ENCODE measurements at places on chromosomes 12 and 14.

- DNase-seq, result no peak
Observed at GRCh38 chr12:121278169-121279070, 18.1 kb downstream of the CAMKK2 start.

GRCh38 chr14:92490239-92490959, 23.2 kb upstream of the RIN3 start:
- no peak for DNase-seq

- no peak for DNase-seq
Observed at GRCh38 chr14:102965282-102965681, 42.8 kb downstream of the AMN start.

GRCh38 chr14:64324461-64324860, 30.3 kb upstream of the ESR2 start:
- DNase-seq, result no peak

GRCh38 chr12:49707812-49708147, 575 bp upstream of the FMNL3 start:
- DNase-seq, result no peak

GRCh38 chr14:73887694-73888459, 1.2 kb downstream of the ZNF410 start:
- DNase-seq, result no peak

DNA sequence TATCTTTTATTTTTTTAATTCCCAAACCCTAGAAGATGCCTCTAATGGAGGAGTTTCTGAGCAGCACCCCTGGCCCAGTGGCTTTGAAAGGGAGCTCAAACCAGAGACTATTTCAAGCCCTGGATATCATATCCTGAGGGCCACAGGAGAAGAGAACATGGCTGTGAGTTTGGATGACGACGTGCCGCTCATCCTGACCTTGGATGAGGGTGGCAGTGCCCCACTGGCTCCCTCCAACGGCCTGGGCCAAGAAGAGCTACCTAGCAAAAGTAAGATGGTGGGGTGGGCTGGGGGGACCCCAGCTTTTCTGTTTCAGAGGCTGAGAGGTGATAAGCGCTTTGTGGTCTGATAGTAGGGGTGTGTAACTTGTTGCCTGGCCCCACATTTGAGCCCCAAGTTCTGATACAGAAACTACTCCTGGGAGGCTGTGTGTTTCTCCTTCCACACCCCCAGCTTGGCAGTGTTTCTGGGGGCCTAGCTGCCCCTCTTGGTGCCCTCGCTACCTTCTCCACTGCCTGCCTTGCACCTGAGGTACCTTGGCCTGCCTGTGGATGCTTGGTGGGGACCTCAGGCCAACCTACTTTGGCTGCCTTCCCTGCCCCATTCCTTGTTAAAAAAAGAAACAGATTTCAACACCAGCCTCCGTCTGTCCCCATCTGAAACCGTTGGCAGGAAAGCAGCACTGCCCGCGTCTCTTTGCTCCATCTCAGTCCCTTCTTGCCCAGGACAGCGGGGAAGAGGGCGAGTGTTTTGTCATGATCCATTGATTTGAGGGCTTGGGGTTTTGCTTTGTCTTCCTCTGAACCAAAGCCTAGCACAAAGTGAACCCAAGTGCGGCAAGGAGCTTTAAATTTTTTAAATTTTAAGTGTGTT, 5.7 kb downstream of the TPCN1 start:
- DNase-seq, result no peak

- no peak for DNase-seq
Observed at GRCh38 chr12:12705838-12706520, 10.0 kb upstream of the GPR19 start.

DNA sequence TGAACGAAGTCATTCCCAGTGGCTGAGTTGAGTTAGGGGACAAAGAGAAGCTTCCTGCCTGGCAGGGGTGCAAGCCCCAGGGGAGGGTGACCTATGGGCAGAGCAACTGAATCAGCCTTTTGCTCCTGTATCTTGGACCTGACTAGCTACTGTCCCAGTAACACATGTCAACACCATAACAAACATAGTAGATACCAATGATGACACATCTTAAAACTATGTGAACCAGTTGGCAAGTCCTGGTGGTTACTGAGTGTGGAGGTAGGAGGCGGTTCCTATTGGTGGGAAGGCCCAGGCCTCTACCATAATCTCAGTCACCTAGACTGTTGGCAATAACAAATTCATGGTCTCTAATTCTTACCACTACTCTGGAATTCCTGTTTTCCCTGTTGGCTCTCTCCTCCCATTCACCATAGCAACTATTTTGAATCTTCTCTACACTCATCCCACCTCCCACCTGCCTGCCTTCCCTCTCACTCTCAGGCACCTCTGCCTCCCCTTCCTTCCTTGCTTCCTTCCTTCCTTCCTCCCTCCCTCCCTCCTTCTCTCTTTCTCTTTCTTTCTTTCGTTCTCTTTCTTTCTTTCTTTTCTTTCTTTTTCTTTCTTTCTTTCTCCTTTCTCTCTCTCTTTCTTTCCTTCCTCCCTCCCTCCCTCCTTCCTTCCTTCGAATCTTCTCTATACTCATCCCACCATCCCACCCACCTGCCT, 8.1 kb upstream of the P2RX7 start:
- peak; percentile 67 for DNase-seq

DNA sequence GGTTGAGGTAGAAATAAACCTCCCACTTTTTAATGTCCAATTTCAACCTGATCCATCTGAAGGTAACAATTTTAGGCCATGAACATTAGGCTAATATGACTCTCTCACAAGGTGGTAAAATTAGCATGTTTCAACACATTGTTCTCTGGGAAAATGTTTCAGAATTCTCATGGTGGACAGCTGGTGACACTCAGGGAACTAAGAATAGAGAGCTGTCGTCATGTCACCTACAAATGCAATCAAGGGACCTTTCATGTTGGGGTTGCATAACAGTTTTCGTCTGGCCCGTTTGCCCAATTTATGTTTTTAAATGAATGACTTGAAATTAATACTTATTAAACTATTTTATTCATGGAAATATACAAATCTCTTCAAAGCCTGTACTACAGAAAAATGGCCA, 180.7 kb upstream of the PRICKLE1 start:
- no peak for DNase-seq

DNA sequence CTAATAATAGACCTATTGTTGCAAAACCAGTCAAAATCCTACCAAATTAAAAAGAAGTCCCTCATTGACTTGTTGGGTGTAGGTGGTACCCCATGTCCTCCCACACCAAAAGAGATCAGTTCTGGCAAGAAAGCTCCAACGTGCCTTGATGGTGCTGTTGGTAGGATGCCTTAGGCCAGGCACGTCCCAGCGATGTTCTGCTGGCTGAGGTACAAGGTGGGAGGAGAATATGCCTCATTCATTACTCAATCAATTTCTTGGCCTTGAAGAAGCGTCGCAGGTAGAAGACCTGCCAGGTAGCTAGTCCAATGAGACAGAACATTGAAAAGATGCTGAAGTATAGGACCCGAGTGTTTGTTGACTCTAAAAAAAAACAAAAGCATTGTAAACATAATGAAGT, 7.8 kb upstream of the NEK9 start:
- no peak for DNase-seq

DNA sequence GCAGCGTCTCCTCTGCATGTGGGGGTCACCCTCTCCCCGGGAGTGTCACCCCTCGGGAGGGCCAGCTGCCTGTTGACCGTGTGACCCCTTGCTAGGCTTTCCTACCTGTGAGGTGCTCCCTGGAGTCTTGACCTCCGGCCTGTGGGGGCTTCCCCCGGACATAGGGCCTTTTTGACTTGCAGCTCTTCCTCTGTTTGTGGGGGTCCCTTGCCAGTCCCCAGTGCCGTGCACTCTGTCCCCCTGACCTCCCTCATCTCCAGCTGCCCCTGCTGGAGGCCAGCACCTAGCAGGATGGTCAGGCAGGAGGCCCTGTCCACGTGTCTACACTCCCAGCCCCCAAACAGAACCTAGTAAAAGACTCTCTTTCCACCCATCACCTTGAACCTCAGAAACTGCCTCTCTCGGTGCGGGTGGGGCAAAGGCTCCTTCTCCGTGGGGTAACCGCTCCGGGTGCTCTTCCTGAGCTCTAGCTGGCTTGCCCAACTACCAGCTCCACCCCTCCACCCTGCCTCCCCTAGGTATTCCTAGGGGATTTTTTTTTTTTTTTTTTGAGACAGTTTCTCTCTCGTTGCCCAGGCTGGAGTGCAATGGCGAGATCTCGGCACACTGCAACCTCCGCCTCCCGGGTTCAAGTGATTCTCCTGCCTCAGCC, 810 bp downstream of the AACS start:
- no peak for DNase-seq

GRCh38 chr12:107702106-107702505, 16.5 kb downstream of the PWP1 start:
- DNase-seq, result no peak

DNA sequence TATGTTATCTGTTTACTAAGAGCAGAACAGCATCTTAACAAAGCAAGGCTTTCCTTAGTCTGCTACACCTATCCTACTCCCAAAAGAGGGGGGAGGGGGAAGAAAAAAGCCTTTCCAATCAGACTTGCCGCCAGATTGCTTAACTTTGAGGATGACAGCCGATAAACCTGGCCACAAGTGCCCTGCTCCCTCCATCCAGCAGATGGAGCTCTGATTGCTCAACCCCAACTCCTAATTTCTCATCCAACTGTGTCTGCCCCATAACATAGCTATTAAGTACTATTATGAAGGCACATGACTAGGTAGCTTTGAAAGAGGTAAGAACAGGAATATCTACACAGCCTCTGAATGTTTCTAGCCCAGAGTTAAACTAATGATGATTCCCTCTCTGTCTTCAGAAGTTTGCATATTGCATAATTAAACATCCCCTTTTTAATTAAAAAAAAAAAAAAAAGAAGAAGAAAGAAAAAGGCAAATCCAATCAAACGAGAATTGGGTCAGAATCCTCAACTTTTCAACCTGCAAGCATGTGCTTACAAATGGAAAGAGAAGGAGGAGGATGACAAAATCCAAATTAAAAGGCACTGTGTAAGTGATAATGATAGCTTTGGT, 247.4 kb downstream of the GALC start:
- peak; percentile 38 for DNase-seq

DNA sequence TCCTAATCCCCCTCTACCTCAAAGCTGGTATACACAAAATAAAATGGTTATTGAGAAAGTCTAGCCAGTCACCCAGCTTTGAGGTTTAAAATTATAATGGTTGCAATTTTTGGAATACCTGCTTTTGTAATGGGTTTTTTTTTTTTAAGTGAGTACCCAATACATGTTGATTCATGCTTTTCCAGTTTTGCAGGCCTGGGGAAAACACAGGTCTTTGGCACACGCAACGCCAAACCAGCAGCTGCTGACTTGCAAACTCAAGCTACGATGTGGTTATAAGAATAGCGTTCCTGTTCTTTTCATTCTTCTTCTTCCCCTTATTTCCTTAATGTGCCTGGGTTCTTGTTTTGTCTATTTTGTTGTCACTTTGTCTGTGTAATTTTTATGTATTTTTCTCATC, 233.0 kb downstream of the EGLN3 start:
- DNase-seq, result no peak

DNA sequence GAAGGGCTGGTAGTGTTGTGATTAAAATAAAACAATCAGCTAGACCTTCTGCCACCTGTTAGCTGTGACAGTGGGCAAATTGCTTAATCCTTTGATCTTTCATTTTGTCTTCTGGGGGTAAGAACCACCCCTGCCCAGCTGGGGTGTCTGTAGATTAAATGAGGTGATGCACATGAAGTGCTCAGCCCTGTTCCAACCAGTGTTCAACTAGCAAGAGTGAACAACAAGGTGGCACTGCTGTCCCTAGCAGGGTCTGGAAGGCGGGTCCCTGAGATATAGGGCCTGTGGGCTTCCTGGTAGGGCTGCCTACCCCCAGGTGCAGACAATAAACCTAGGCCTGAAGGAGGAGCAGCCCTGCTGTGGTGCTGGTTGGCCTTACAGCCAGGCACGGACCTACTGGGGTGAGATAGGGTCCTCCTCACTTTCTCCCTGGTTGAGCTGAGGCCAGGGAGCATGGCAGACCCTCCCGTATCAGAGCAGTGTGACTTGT, 60.6 kb downstream of the ARL6IP4 start:
- DNase-seq, result no peak

DNA sequence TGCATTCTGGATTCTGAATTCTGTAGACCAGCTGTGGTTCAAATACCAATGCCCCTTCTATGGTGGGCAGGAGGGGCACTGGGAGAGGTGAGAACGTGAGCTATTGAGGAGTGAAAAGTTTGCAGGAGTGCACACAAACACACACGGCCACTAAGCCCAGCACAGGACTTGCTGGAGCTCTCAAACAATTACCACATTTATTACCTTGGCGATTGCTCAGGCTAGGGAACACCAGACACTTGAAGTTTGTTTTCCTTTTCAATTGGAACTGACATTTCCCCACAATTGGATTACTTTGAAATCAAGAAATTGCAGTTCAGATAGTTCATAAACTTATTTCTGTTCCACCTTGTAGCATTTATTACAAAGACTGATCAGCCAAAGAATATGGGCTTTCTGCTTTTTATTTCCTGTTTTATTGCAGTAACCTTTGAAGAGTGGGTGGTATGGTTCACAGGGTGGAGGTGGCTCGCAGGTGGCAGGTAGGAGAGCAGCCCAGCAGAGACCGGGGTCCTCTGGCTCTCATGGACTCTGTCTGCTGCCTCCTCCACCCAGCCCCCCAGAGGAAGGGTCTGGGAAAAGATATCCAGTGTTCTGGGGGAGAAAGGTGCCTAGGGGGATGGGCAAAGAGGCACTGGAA, 429.8 kb upstream of the CCDC196 start:
- no peak for DNase-seq

DNA sequence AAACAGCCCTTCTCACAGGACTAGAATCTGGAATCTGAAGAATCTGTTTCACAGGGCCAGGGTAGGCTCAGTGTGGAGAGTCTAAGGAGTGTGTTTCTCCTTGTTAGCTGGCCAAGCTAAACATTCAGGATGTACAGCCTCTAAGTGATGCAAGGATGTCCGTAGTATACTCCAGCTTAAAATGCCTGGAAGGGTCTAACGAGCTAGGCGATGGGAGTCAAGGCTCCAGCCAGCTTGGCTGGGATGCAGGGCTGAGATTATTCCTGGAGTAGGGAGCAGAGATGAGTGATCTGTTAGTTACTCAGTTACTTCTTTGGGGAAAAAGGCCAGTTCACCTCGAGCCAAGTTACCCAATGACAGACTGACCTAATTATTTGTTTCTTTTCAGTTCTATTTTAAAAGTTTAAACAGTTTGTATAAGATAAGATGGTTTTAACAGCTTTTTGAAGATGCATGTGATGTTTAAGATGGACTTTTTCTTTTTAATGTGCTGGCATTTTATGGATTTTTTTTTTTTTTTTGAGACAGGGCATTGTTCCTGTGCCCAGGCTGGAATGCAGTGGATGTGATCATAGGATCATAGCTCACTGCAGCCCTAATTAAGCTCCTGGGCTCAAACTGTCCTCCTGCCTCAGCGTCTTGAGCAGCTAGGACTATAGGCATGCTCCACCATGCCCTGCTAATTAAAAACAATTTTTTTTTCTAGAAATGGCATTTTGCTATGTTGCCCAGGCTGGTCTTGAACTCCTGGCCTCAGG, 41.1 kb downstream of the SYNE2 start:
- DNase-seq, result no peak

GRCh38 chr12:4432878-4433744, 12.5 kb downstream of the FGF6 start:
- no peak for DNase-seq

- no peak for DNase-seq
Observed at GRCh38 chr12:69106482-69107118, 132.8 kb upstream of the CPSF6 start.
